DMS 273 treated with DMSO at 0.1 percent for 48 hours (cell line): ENCODE measurements at places on chromosomes 16 and 17.

GRCh38 chr17:60514500-60514899 lies 11.5 kb downstream of the APPBP2 start:
- no peak for DNase-seq

DNA sequence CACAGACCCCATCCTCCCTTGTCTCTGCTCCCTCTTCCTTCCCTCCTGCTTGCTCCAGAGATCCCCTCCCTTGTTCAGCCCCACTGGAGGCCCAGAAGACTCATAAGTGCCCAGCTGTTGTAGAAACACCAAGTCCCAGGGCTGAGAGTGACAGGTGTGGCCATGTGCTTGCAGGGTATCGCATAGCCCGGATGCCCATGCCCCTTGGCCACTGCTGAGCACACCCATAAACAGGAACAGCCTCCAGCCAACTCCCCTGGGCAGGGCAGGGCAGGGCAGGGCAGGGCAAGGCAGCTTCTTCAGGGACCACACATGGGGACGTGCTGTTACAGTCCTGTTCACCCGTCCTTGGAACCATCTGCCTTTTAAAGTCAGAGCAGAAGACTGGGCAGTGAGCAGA lies 2.0 kb downstream of the CACNG1 start:
- DNase-seq, result no peak

DNA sequence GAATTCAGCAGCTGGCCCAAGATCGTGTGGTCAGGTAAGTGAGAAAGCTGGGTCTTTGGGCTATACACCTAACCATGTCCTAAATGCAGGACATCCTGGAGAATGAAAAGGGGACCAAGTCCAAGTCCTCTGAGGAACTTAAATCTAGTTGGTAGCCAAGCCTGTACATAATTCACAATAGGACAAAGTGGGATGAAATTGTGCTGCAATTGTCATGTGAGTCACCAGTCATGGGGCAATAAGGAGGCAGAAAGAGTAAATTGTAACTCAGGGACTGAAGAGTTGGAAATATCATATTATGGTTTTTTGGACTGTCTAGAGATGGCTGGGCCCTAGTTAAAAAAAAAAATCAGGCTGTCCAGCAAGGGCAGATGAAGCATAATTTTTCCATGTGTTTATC lies 202.6 kb downstream of the CYLD start:
- no peak for DNase-seq

DNA sequence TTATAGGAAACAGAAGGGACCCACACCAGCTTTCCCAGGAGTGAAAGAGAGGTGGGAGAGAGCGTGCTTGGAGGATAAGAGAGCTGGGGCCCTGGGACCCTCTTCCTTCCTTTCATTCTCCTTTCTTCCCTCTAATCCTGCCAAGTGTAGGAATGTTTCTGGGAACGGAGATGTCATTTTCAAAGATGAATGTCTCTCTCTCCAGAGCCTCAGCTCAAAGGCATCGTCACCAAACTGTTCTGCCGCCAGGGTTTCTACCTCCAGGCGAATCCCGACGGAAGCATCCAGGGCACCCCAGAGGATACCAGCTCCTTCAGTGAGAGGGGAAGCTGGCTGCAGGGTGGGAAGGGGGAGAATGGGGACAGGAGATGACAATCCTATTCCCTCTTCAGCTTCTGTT lies 2.0 kb downstream of the FGF11 start:
- DNase-seq, result no peak

DNA sequence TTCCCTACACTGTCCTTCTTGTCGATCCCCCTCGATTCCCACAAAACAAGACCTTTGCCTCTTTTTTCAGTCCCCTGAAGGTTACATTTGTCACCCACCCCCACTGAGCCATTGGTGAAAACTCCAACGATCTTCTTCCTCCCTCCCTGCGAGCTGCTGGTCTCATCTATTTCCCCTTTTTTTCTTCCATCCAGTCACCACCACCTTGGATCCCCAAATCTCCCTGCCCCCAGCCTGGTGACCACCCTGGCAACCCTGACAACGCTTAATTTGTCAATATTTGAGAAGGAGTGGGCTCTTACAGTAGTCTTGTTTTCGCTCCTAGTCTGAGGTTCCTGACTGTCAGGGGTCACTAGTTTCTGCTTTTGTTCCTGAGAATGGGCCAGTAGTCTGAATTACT lies 62.9 kb downstream of the SMPD3 start:
- DNase-seq, result no peak
